ENCODE measurements at places on chromosomes 5 and 9. TPM values are rescaled to one million over a fixed set of nuclear protein-coding genes. Genes with fewer than 3 reads are reported as not detected.

The GADD45G gene
- 0.49 TPM for total RNA-seq

The ERAP2 gene
- 141 TPM for total RNA-seq

The SLC34A1 gene
- total RNA-seq = not detected

The PAEP gene
- total RNA-seq = not detected

The N4BP3 gene
- 35.4 TPM for total RNA-seq

The IFNB1 gene
- total RNA-seq = not detected

The ZNG1C gene
- 21.4 TPM for total RNA-seq

The KIAA0825 gene
- total RNA-seq = 0.97 TPM

The TRAF1 gene
- 17.9 TPM for total RNA-seq

The PCDHB2 gene
- 2.3 TPM for total RNA-seq

The IL17B gene
- not detected for total RNA-seq

The PHF24 gene
- total RNA-seq = not detected

The ZNF454 gene
- total RNA-seq = 0.69 TPM

The FOXI1 gene
- not detected for total RNA-seq

The IRX2 gene
- total RNA-seq = not detected
